ENCODE measurements at places on chromosomes 5 and 9.

DNA sequence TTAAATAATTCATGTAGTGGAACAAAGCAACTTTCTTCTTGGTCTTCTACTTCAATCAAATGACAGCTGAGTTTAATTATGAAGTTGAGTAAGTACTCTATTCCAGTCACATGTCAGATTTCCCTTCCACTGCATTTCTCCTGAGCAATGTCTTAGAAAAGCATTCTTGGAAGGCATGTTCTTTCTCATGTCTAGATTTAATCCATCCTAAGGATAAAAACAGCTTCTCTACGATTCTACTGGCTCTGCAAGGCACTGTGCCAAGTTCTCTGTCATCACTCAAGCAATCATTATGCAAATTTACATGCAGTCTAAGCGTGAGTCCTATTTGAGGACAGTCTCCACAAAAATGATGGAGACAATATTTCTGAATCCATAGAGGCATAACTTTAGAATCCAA, 142.4 kb downstream of the YIPF5 start:
- DNase-seq: no peak

- no peak for DNase-seq
Measured at GRCh38 chr9:86735772-86736458, 211.4 kb downstream of the GAS1 start.

- DNase-seq: no peak
Measured at GRCh38 chr9:36892279-36892678, 141.8 kb downstream of the PAX5 start.

DNA sequence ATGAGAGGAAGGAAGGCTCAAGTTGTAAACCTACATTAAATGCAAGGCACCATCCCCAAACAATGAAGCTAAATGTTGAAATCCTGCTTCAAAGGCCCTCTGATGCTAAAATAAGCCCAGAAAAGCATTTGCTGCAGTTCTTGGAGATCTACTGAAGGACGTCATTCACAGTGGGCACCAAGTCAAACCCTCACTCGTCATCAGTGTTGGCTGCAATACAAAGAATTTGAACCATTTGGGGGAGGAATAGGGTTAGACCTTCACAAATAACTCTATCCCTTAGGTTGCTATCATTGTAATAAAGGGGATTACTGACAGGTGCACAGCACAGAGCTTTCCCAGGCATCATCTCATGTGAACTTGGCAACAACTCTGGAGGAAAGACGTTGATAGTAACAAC, 9.3 kb upstream of the MEGF9 start:
- DNase-seq: no peak

DNA sequence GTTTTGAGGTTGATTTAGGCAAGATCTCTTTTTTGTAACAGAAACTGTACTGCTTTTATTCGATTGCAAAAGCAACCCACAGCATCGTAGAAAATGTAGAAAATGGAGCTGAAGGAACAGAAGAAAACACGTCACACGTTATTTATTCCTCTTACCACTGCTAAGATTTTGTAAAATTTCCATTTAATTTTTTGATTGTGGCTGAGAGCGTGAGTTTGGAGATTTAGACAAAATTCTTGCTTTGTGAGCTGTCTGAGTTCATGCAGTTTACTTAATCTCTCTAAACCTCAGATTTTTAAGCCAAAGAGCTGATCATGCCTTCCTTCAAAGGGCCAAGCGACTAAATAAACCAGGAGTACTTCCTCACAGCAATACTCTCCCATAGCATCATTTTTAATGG, 24.8 kb downstream of the DPYSL3 start:
- no peak for DNase-seq

DNA sequence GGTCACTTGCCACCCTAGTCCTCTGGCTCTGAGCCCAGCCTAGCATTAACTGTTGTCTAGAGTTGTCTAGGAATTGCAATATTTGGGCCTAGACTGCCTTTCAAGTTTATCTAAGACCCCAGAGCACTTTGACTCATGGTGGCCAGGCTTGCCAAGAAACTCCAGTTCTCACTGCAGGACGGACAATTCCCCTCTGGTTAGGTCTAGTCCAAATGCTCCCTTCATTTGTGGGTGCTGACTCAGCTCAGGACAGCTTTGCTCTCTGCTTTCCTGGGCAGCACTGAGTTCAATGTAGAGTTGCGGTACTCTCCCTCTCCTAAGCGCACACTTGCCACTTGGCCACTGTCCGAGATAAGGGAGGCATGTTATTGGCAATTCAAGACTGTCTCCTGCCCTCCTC, 619.4 kb downstream of the TLE1 start:
- DNase-seq: no peak

DNA sequence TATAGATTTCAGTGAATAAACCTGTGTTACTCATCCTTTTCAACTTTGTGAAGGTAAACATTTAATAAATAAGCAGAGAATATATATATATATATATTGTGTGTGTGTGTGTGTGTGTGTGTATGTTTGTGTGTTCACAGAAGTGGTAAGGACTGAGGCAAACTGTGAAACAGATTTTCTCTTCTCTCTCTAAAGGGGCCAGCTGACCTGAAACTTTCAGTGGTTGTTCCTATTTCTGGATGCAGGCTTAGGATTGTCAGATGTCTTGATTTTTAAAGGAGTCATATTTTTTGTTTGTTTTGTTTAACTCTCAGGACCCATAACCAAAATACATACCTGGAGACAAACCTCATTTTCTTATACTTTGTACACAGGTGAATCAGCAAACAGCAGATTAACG, 714.9 kb upstream of the MEF2C start:
- no peak for DNase-seq

DNA sequence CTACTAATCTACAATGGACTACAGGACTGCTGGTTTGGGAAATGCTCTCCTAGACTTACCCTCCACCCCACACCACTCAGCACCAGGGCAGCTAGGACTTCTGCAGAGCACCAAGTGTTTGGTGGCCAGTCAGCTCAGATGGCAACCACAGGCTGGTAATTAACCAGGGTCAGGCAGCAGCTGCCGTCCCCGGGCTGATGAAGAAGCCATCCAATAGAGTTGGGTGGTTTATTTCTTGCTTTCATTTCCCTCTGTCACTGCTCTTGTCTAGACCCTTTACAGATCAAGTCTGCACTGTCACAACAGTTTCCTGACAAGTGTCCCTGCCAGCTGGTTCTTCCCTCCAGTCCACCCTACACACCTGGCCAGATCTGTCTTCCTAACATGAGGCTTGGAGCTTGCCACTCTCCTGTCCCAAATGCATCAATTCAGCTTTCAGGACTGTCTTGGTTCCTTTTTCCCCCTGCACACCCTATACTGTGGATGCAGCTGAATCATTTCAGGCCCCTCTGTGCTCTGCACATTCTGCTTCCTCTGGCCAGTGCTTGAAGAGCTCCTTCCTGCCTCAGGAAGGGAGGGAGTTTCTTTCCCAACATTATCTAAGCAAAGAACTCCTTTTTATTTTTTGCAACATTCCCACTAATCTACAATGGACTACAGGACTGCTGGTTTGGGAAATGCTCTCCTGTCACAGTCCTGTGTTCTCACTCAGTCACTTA, 30.2 kb upstream of the HSPA9 start:
- no peak for DNase-seq

DNA sequence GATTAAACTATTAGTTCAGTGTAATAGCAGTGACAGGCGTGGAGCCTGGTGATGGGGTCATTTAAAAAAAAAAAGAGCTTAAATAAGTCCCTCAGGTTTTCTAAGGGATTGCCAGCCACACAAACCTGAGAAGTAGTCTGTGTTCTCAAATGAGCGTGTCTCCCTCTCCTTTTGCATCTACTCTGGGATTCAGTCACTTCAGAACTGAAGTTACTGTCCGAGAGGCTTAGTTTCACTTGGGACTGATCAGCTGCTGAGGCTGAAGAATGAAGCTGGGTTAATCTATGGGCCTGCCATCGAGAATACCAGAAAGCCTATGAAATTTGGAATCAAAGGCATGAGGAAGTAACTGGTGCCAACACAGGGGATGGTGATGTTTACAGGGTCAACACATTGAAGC, 310.1 kb downstream of the ADAMTS6 start:
- DNase-seq: no peak

GRCh38 chr5:58009754-58010153, 450.1 kb downstream of the PLK2 start:
- DNase-seq: no peak

GRCh38 chr5:68872088-68872839, 221.6 kb upstream of the SLC30A5 start:
- no peak for DNase-seq

- DNase-seq: no peak
Measured at GRCh38 chr9:137970686-137971476, 93.3 kb downstream of the CACNA1B start.

DNA sequence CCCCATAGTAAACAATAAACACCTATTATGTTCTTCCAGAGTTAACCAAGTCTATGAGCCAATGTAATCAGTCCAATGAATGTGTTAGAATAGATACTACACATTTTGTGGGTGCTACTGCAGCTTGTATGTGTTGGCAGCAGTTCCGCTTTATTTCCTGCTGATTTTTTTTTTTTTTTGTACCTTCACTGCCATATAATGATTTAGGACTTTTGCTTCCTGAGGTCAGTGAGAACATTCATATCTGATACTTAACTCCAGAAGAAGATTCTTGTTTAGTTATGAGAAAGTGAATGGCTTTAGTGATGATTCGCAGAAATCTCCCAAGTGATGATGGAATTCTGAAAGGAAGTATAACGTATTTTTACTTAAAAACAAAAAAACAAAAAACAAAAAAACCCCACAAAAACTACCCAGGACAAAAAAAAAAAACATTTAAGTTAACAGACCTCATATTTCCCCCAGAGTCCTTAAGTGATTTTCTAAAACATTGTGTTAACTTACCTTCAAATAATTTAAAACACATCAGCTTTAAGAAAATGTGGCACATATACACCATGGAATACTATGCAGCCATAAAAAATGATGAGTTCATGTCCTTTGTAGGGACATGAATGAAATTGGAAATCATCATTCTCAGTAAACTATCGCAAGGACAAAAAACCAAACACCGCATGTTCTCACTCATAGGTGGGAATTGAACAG, 24.7 kb upstream of the LMNB1 start:
- DNase-seq: no peak

- DNase-seq: no peak
Measured at GRCh38 chr5:13003457-13003856, 941.0 kb downstream of the DNAH5 start.

GRCh38 chr9:101369286-101369685, 15.5 kb downstream of the BAAT start:
- DNase-seq: no peak

- no peak for DNase-seq
Measured at GRCh38 chr9:110691002-110691549, 22.5 kb downstream of the MUSK start.

GRCh38 chr9:90844326-90844725, 42.7 kb downstream of the SYK start:
- DNase-seq: no peak

DNA sequence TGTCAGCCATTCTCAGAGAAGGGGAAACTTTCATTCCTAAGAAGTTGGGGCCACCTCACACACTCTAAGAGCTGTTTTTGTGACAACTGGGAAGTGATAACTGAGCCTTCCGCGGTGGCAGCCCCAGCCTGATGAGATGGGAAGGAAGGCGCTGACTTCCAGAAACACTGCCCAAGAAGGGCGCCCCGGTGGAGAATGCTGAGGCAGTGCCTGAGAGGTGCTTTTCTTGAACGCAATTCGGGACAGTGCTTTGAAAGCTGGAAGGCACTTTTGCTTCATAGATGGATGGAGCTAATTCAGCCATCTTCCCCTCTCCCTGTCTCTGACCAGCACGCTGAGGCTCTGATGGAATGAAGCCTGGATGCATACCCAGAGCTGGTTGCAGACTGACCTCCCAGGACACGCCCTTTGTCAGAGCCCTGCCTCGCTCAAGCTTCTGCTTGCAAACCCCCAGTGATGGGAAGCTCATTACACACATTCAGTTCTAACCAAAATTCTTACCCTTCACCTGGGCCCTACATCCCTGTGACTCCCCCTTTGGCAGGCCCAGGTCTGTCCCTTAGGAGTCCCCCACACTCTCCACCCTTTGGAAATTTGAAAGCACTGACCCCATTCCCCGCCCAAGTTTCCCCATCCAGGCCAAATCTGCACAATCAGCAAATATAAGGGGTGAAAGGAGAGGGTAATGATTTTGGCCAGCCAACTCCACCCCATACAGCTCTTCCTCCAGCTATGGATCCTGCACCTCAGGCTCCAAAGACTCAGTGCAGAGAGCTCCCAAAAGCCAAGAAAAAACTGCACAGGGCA, 66.6 kb upstream of the SLC25A51 start:
- DNase-seq: no peak

GRCh38 chr5:132291026-132291425, 3.2 kb upstream of the SLC22A4 start:
- no peak for DNase-seq

DNA sequence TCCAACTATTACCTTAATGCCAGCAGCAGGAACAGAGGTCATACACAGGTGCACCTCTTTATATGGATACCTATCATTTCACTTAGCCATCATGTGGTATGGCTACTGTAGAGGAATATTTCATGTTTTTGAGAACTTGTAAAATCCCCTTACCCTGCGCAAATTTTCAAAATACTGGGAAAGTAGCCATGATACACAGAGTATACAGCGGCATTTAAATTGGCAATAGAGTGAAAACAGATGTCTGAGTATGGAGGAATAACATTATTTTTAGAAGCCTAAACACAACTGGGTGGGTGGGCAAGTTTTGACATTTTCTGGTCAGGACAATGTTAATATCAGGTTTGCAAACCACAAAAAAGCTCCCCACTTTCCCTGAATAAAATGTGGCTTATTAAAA, 109.5 kb downstream of the SMIM23 start:
- no peak for DNase-seq

- DNase-seq: no peak
Measured at GRCh38 chr9:477193-477592, 262.5 kb downstream of the DOCK8 start.

- no peak for DNase-seq
Measured at GRCh38 chr5:179055436-179055835, 4.7 kb upstream of the ZNF354C start.

DNA sequence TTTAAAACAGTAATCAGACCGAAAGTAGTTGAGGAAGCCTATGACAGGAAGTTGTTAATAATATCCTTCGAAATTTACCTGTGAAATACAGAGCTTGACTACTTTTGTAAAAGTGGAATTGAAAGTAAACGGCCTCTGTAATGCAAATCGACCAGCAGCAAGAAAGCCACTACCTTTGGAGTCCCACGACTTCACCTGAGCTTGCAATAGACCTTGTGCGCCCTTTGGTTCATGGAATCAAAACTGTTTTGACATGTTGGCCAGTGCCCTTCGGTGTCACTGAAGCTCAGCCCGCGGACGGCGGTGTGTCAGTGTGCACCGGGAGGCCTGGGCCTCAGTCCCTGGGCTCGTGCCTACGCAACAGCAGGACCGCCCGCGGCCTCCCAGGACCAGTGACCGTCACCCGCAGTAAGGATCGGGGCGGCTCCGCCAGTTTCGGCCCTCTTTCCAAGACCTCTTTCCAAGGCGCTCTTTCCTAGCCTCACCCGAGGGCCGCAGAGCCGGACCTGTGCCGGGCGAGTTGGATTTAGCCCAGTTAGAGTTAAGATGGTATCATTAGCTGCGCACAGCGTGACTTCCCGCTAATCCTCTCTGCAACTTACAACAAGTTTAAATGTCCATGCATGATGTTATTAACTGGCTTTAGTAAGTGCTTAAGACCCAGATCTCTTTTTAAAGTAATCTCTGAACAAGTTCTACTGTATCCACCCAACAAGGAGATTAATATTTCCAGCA, 223.3 kb downstream of the MEF2C start:
- no peak for DNase-seq

All from NCI-H187 treated with DMSO at 0.1 percent for 48 hours (cell line).